ENCODE measurements at places on chromosomes 4 and X.

DNA sequence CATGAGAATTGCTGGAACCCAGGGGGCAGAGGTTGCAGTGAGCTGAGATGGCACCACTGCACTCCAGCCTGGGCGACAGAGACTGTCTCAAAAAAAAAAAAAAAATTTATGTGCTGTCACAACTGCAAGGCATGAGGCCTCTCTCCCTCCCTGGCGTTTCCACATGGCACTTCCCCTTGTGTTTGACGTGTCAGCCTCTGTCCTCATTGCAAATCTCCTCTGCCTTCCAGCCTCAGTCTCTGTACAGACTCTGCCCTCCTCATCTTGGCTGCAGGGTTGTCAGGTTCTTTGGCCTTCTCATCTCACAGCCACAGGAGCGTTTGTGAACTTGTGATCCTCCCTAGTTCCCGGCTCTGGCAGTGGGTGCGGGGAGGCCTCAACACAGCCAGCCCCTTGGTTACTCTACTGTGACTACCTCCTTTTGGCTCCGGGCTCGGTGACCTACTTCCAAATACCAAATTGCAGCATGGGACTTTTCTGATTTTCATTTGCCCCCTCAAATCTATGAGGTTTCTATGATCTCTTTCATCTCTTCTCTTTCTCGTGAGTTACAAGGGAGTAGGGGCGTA, 250.0 kb downstream of the CBR4 start:
- DNase-seq, result no peak

DNA sequence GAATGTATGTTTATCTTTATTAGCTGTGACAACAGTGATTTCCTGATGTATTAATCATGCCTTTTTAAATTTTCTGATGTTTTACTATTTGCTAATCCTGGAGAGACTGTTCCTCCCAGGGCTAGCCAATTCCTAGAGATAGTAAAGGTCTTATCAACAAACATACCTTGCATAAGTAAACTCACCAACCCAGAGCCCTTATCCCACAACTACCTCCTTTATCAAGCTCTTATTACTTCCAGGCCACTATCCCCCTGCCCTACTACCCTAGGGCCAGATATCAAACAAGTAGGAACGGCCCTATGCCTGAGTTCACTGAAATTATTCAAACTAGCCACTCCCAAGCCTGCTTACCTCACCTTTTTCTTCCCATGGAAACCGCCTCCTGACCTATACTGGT, 58.2 kb upstream of the NPNT start:
- DNase-seq, result no peak

DNA sequence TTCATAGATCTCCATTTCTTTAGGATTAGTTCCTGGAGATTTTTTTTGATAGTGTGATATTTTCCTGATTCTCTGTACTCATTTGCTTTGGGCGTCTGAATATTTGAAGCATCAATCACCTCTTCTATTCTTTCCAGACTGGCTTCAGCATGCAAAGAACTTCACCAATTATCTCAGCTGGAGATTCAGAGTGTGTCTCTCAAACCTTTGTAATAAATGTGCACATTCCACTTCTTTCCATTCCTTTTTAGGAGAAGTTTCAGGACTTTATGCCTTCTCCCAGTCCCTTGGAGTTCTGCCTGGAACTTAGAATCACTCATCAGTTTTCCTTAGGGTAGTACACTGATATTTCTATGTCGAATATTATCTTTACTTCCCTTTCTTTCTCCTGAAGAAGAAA, 334.8 kb downstream of the TEX13C start:
- DNase-seq, result no peak

DNA sequence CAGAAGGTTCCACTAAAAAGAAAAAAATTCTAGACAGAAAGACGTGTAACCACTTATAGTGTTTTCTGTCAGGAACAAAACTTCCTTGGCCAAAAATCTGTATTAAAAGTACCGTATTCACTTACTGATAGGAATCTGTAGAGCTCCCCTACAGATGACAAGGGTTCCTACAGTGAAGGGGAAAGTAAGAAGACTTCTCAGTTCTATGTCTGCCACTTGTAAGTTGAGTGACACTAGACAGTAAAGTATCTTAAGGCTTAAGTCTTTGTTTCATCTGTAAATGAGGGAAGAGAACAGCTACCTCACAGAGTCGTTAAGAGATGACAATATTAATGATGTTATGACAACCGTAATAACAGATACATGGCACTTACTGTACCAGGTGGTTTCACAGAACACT, 3.3 kb downstream of the COQ2 start:
- DNase-seq, result no peak

DNA sequence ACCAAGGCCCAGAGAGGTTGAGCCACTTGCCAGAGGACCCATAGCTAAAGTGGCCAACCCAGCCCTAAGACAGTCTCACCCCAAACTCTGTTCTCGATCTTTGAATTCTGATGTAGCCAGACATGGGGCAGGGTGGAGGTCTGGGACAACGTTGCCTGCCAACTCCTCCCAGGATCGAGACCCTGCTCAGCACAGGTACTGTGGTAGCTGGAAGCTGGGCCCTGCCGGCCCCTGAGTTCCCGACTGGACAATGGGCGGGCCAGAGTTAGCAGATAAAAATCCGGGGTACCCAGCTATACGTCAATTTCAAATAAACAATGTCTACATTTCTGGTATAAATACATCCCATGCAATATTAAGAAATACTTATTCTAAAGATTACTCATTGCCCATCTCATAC, 35.3 kb downstream of the ADRA2C start:
- DNase-seq, result no peak

- no peak for DNase-seq
Measured at GRCh38 chr4:85370400-85371032, 104.4 kb upstream of the ARHGAP24 start.

DNA sequence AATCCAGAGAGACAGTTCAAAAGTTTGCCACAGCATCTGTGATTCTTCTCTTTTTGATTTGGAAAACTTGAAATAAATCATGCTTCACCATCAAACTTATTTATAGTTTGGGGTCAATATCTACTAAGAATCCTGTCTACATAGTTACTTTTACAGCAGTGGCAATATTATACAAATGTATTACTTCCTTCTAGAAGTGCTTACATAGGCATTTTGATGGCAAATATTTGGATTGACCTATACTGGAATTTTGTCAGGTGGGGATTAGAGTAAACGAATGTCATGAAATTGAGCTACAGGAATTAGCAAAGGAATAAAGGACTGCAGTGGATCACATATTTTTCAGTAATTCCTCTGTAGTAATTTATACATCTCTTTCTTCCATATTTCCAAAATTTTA, 1885.5 kb upstream of the ADGRL3 start:
- no peak for DNase-seq

GRCh38 chrX:38287674-38288073, 39.6 kb downstream of the RPGR start:
- no peak for DNase-seq

DNA sequence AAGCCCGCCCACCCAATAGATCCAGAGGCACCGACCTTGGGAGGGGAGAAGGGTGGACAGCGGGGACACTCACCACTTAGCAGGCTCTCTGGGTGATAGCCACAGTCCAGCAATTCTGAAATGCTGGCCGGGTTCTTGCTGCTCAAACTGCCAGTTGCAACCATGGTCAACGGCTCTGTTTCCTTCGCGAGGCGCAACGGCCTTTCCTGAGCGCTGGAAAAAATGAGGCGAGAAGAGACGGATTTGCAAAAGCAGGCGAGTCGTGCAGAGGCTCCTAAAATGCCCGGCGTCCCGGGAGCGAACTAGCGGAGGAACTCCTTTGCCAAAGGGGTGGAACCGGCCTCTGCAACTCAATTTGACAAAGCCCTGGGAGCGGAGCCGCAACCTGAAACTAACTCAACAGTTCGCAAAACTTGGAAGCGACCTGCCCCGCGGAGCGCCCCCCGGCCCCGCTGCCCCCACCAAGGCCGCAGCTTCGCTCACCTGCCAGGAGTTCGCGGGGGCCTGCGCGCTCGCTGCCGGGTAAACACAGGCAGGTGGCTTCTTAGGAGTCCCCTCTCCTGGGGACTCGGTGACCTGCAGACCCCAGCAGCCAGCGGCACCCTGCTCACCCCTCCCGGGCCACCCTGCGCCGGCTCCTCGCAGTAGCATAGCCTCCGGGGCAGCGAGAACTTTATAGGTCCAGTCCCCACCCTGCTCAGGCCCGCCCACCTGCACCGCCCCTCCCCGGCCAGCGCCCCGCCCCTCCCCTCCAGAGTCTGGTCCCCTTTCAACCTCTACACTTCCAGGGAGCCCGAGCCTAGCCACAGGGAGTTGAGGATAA, at the start of gene DDIT4L:
Gene DDIT4L, minus strand, starts transcription at position 649 of the 823 bp plus-strand sequence. Its CDS starts 485 bp downstream, at position 164.
- DNase-seq, result no peak

GRCh38 chr4:145703850-145704497, 24.0 kb downstream of the C4orf51 start:
- DNase-seq, result no peak

DNA sequence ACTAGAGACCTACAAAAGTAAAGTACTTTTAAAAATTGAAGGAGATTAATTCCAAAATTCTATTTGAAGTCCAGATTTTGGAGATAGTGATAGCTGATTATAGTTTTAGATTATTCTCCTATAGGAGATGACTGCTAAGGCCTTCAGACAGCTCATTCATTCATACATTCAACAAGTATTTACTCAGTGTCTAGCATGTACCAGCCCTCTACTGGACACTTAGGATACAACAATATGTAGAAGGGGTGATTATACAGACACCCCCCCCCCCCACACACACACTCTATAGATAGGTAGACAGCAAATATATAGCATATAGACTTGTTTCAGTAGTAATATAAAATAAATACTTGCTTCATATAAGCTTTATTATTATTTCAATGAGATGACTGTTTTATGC, 60.4 kb upstream of the TAF9B start:
- no peak for DNase-seq

DNA sequence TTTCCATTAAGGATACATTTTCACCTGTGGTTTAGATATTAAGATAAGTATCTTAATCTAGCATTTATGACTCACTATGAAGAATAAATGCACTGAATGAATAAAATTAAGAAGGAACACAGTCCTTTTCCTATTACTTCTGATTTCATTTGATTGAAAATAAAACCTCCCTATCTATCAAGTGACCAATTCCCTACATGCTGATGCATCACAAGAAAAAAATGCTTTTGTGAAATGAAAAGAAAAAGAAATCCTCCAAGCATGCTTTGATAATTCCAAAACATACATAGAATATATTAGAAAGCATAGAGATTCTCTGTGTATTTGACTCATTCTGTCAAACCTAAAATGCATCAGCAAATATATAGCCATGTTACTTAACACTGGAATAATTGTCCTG, 37.1 kb downstream of the PCDH10 start:
- DNase-seq, result no peak

- no peak for DNase-seq
Measured at GRCh38 chrX:119359618-119360382, 39.3 kb upstream of the SLC25A43 start.

- no peak for DNase-seq
Measured at GRCh38 chr4:177717407-177717806, 275.2 kb upstream of the AGA start.

DNA sequence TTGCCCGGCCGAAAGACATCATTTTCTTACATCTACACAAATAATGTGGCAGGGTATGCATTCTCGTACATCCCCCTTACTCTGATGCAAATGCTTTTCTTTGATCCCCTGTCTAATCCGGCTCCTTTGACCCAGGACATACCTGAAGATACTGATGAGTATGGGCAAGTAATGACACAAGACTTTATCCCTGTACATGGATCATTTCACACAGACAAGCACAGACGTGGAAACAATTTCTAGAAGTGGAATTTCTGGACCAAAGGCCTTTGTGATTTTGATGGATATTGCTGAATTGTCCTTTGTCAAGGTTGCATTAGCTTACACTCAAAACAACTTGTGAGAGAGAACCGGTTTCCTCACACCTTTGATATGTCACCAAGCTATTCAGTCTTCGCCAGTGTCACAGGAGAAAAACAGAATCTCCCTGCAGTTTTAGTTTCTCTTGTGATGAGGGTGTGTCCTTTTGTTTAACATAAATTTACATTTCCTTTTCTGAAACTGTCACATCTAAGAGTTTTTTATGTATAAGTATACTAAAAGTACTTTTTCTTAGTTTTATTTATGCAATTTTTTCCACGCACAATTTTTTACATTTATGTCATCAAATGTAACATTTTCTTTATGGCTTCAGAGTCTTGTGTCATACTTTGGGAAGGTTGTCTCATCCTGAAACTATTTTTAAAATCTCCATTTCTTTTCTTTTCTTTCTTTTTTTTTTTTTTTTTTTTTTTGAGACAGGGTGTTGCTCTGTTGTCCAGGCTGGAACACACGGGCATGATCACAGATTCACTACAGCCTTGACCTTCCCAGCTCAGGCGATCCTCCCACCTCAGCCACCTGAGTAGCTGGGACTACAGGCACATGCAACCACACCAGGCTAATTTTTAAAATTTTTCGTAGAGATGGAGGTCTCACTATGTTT, 25.2 kb downstream of the RWDD4 start:
- no peak for DNase-seq

DNA sequence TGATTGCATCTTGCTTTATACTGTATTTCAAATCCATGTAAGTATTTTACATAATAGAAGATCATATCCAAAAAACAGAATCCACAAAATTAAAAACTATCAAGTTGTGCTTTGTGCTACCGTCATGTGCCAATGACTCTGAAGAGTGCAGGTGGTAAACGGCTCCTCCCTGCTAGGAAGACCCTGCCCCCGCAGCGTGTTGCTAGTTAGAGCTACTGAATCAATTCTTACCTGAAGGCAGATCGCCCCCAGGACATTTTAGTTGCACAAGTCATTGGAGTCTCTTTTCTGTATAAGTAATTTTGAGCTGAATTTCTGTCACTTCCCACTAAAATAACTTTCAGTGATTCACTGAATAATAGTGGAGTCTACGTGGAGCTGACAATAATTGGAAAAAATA, 599.5 kb upstream of the ZFP42 start:
- no peak for DNase-seq

DNA sequence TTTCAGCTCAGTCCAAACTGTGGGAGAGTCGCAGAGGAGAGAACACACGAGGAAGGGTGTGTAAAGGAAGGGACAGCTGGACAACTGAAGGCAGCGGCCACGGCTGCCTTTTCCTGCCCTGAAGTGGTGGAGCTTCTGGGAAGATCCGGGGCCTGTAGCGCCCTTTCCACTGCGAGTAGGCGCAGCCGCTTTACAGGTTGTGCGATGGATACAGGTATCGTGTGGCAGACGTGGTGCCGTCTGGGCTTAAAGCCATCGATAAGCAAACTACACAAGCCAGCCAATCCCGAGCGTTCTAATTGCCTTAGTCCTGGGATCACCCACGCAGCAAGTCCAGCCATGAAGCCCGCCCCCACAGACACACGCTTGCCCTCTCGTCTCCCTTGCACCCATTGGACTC, 15.4 kb downstream of the NKX6-1 start:
- no peak for DNase-seq
